Nephron progenitor cell (in vitro differentiated cells): ENCODE measurements at places on chromosomes 16 and 17.
A peak's percentile ranks its signal among the peaks of the same experiment; 100 is the strongest.

DNA sequence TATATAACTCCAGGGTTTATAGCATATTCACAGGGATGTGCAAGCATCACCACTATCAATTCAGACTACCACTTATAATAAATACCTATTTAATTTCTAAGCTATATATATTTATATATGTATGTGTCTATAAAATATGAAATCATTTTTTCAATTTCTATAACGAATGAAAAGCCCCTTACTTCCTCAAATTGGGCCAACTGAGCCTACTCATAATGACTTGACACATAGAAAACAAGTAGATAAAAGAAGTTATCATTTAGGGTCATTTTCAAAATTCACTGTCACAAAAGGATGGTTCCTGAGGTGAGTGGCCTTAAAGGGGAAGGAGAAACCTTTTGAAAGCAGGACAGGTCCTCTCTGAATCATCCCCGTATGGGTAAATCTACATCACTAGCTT lies 114.1 kb downstream of the ADCY9 start:
- peaks cover 35% of the 10 kb centered on the region for H3K4me1 ChIP-seq
- H3K27ac ChIP-seq = no peak overlapping the region
- no peaks in the 10 kb centered on the region for H3K36me3 ChIP-seq

GRCh38 chr16:73683804-73684203 lies 612.8 kb upstream of the PSMD7 start:
- no peak for DNase-seq
- H3K27me3 ChIP-seq = peaks cover 6% of the 10 kb centered on the region
- no peak overlapping the region for H3K4me3 ChIP-seq
- no peaks in the 10 kb centered on the region for H3K4me1 ChIP-seq

DNA sequence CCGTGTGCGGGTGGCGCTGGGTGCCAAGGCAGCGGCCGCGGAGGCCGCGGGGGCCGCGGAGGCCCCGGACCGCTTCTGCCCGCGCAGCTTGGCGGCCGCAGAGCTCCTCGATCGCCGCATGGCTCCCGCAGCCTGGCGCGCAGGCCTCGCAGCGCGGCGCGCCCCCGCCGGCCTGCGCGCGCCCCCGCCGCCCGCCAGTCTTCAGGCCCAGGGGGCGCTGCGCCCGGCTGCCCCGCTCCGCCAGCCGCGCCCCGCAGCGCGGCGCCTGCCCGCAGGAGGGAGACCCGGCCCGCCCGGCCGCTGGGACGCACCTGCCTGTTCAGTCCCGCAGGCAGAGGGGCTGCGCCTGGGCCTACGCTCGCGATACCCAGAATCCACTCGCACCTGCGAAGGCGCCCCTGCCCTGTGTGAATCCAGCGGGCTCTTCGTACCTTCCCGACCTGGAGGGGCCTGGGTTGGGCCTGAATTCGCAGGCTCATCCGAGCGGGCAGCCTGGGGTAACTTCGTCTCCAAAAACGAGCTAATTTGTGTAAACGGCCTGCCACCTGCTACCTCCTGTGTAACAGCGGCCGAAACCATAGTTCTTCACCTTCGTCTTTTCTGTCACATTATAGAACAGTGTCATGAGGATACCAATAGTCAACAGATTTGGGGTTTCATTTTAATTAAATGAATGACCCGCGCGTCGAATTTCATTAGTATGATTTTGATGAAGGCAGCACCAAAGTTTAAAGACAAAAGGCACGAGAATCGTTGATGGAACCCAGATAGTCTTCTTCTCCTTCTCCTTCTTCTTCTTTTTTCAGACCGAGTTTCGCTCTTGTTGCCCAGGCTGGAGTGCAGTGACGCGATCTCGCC lies at the start of gene CENPV:
Gene CENPV, minus strand, starts transcription at position 153 of the 858 bp plus-strand sequence. Its CDS starts 33 bp downstream, at position 120.
- peaks cover 29% of the 10 kb centered on the region for H3K4me1 ChIP-seq
- H3K27ac ChIP-seq = peak within 1 kb of the TSS; percentile 99
- H3K27me3 ChIP-seq = peaks cover 12% of the 10 kb centered on the region
- peaks cover 23% of the 10 kb centered on the region for H3K36me3 ChIP-seq
- DNase-seq = peak; percentile 73

DNA sequence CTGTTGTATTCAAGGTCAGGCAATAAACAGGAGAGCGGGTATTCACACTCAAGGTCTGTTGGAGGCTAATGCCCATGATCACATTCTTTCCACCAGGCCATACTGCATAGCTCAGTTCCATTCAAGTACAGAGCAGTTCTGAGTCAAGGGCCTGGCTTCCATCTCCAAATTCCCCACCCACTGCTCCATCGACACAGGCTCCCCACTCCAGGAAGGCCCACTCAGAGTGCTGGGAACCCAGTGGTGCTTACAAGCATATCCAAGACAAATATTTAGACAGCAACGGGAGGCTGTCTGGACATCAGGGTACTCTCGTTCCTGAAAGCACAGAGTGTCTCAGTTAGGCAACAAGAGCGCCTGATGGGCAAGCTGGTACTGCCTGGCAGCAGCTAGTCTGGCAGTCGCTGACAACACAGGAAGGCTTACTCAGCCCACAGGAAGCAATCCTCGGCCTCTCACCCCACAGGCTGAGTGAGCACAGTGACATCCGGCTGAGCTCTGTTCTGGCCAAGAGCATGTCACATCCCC lies 40.9 kb downstream of the RFFL start:
- H3K4me1 ChIP-seq = peaks cover 5% of the 10 kb centered on the region
- no peaks in the 10 kb centered on the region for H3K27me3 ChIP-seq
- no peak for DNase-seq
- H3K4me3 ChIP-seq = no peak overlapping the region

DNA sequence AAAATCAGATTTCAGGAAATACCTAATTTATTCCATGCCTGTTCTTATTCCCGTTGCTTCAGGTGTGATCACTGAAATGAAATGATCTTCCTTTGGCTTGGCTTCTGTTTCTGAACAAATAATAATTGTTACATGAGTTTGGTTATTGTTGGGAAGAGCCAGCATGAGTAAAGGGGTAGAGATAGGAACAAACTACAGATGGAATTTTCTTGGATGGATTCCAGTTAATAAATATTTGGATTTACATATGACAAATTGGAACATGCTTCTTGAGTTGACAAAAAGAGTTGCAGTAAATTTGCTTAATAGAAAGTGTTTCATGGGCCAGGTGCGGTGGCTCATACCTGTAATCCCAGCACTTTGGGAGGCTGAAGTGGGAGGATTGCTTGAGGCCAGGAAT lies 28.2 kb downstream of the TAC4 start:
- peaks cover 15% of the 10 kb centered on the region for H3K4me1 ChIP-seq
- H3K27me3 ChIP-seq = no peaks in the 10 kb centered on the region
- peaks cover 59% of the 10 kb centered on the region for H3K36me3 ChIP-seq
- no peak overlapping the region for H3K27ac ChIP-seq
- no peak for DNase-seq
- H3K4me3 ChIP-seq = no peak overlapping the region

DNA sequence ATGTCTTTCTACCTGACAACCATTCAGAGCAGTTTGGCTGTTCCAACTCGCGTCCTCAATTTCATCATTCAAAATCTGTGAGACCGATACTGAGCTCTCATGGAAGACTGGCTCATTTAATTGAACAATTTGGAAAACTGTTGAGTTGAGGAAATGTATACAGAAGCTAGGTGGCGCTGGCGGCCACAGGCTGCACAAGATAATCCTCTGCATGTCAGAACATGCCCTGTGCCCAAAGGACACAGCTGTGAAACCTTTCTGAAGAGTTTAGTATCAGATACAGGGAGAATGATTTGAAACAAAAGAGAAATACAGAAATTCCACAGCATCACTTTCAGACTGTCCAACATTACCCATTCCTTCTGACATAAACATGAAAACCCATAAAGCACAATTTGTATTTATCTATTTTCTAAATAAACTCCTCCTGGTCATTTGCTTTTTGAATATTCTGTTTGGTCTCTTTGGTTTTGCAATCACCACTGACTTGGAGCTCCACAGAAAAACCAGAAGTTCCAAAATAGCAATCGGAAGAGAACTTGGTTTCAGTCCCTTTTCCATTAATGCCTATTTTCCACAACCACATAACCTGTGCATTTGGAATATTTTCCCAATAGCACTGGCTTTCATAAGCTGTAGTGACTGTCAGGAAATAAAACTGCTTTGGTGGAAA lies 192.8 kb downstream of the MAP2K6 start:
- H3K27me3 ChIP-seq = peaks cover 6% of the 10 kb centered on the region
- H3K27ac ChIP-seq = peak overlapping the region; percentile 93
- no peak overlapping the region for H3K4me3 ChIP-seq
- peaks cover 32% of the 10 kb centered on the region for H3K4me1 ChIP-seq

DNA sequence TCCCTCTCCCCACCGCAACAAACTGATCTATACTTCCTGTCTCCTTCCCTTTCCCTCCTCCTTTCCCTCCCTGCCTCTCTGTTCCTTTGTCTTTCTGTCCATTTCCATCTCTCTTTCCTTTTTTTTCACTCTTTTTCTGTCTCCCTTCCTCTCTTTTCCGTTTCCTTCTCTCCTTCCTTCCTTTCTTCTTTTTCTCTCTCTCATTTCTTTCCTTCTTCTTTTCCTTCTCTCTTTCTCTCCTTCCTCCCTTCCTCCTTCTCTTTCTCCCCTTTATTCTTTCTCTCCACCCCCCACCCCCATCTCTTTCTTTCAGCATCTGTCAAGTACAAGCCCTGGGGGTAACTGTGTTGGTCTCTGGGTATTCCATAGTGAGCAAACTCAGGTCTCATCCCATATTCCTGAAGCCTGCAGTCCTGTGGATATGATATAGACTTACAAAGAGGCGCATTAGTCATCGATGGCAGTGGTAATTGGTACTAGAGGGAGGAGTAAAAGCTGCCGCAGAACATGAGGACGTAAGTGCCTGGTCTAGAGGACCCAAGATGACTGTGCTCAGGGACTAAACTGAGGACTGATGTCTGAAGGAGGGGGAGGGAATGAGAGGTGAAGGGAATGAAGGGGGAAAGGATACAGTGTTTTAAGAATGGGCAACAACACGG lies 50.4 kb downstream of the VAT1L start:
- H3K27me3 ChIP-seq = peaks cover 7% of the 10 kb centered on the region
- peak overlapping the region; percentile 74 for H3K27ac ChIP-seq
- H3K36me3 ChIP-seq = no peaks in the 10 kb centered on the region
- no peak overlapping the region for H3K4me3 ChIP-seq

DNA sequence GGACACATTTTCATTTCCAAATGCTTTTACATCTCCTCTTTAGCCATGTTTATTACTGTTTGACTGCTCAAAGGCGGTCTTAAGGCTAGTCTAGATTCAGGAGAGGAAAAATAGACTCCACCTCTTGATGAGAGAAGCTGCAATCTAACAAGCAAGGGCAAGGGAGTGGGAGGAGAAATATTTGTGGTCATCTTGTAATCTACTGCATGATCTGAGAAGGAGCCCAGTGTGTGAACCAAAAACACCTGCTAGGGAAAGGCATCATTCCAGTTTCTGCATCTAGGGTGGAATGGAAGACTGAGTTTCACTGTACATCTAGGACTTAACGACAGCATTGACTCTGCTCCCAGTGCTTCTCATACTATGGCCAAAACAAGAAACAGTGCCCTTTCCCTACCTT lies 232.2 kb upstream of the HS3ST3A1 start:
- H3K27me3 ChIP-seq = peaks cover 8% of the 10 kb centered on the region
- no peak overlapping the region for H3K4me3 ChIP-seq
- DNase-seq = no peak
- peaks cover 6% of the 10 kb centered on the region for H3K36me3 ChIP-seq

GRCh38 chr16:75250809-75251279 lies 580 bp downstream of the BCAR1 start:
- no peaks in the 10 kb centered on the region for H3K36me3 ChIP-seq
- DNase-seq = peak; percentile 67
- peaks cover 86% of the 10 kb centered on the region for H3K4me1 ChIP-seq
- H3K27me3 ChIP-seq = no peaks in the 10 kb centered on the region
- peak overlapping the region; percentile 85 for H3K4me3 ChIP-seq
- no peak overlapping the region for H3K27ac ChIP-seq

- no peak for DNase-seq
- no peaks in the 10 kb centered on the region for H3K36me3 ChIP-seq
- H3K4me3 ChIP-seq = no peak overlapping the region
- H3K27ac ChIP-seq = no peak overlapping the region
- H3K27me3 ChIP-seq = peaks cover 8% of the 10 kb centered on the region
These were observed 15.4 kb downstream of the KCNJ2 start for GRCh38 chr17:70184770-70185169.

DNA sequence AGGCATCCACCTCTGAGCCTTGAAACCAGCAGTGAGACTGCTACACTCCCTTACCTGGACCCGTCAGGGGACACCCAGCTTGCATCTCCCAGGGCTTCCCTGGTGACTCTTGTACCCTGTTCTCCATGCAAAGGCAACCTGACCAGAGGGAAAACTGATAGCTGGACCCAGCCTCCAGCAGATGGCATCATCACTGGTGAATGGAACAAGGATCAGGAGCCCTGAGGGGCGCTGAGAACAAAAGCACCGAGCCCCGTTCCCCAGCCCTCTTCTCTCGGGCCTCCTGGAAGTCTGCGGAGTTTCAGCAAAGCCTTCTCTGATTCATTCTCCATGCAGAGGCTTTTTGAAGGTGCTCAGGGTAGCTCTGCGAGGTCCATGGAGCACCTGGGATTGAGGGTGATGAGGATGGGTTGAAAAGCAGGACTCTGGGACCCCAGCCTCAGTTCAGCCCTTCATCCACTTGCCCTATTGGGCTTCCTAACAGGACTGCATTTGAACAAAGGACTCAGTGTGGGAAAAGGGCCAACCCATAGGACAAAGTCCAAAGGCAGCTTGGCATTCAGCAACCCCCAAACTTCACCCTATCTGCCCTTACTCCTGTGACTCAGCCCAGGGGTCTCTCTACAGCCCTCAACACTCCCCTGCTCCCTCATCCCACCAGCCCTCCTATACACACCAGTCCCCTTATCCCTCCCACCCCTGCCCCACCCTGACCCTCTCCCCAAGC lies 45.0 kb upstream of the LHX1 start:
- H3K27me3 ChIP-seq = peaks cover 58% of the 10 kb centered on the region
- no peak overlapping the region for H3K4me3 ChIP-seq
- no peak overlapping the region for H3K27ac ChIP-seq
- no peak for DNase-seq
- H3K36me3 ChIP-seq = no peaks in the 10 kb centered on the region
- peaks cover 47% of the 10 kb centered on the region for H3K4me1 ChIP-seq

DNA sequence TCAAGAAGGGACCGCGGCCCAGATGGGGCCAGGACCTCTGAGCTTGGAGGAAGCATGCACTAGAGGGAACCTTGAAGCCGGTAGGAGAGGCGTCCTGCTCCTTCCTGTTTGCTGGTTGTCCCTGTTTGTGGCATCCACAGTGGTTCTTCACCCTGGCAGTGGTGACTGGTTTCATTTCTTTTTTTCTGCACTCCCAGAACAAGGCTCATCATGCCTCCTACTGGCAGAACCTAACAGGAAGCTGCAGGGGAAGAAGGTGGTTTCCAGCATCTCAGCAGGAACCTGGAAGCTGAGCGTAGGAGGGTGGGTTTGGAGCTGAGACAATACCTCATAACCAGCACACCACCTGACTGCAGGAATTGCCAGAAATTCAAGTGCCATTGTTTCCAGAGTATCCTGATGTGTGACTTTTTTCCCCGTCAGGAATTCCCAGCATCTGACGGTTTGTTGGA lies 5.8 kb downstream of the TMEM231 start:
- no peak overlapping the region for H3K4me3 ChIP-seq
- no peak overlapping the region for H3K27ac ChIP-seq
- H3K4me1 ChIP-seq = peaks cover 14% of the 10 kb centered on the region
- peaks cover 1% of the 10 kb centered on the region for H3K36me3 ChIP-seq
- H3K27me3 ChIP-seq = no peaks in the 10 kb centered on the region

GRCh38 chr16:58118801-58119508 lies 10.2 kb downstream of the CFAP20 start:
- DNase-seq = no peak
- H3K27ac ChIP-seq = no peak overlapping the region
- H3K36me3 ChIP-seq = peaks cover 35% of the 10 kb centered on the region
